ENCODE measurements at places on chromosomes 7 and 10. TPM values are rescaled to one million over a fixed set of nuclear protein-coding genes. Genes with fewer than 3 reads are reported as not detected.

Gene CYP2W1
- total RNA-seq = not detected

GRCh38 chr7:69684369-69685292 is 86.4 kb downstream of the AUTS2 start:
- DNase-seq = no peak

DNA sequence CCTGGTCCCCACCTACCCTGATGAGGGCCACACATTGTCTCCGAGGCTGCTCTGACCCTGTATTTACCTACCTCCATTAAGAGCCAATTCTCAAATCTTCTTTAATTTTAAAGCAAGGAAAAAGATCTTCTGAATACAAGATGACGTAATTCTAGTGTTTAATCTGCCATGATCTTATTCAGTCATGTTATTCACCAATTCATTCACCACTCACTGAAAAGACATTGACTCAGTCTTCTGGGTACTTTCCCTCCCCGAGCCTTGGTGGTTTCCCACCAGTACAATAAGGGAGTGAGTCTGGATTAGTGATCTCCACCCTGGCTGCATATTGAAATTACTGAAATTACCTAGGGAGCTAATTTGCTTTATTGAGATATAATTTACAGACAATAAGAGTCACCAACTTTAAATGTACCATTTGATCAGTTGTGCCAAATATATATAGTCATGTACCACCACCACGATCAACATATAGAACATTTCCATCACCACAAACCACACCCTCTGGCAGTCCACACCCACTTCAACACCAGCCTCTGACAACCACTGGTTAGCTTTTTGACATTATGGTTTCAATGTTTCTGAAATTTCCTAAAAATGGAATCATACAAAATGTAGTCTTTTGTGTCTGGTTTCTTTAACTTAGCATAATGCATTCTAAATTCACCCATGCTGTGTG is 117.5 kb upstream of the UNC5B start:
- DNase-seq = no peak

DNA sequence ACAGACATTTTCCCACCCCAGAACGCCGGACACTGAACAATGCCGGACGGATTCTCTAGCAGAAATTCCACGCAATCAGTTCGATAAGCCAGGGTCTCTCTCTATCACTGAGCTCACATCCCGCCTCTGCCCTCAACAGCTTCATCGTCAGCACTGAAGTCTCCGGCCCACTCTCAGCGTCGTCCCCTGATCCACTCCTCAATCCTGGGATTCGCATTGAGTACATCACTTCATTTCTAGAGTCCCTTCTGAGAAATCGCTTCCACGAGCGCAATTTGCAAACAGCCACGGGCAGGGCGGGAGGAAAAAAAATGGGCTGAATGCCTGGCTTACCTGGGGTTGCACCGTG is 365 bp downstream of the YME1L1 start:
- DNase-seq = no peak

Gene PGAM2
- total RNA-seq = 0.32 TPM

DNA sequence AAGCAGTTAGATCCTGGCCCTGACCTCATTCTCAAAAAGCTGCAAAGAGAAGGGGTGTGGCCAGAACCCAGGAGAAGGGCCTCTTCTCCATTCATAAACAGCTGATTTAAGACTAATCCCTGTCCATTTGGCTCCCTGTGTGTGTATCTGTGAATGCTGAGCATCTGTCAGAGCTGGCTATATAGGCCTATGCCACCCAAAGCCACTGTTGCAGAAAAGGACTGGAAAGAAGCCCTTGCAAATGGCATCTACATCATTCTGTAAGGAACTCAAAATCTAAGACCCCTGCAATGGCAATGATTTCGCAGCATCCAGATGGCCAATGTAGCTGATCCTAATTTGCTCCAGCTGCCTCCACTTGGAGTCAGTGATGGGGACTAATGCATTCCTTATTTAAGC is 384.5 kb downstream of the KCNMA1 start:
- no peak for DNase-seq

Gene SFTPA1
- not detected for total RNA-seq

DNA sequence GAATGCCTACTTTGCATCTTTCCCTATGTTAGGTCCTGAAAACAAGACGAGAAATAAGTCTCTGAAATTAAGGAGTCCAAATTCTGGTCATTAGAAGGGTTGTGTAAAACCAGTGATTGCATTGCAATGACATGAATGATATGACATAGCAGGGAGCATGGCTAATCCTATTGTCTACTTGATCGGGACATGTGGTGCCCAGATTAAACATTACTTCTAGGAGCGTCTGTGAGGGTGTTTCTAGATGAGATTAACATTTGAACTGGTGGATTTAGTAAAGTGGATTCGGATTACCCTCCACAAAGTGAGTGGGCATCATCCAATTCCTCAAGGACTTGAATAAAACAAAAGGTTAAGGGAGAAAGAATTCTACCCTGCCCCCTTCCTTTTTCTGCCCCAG is 434.9 kb upstream of the KLF6 start:
- no peak for DNase-seq

DNA sequence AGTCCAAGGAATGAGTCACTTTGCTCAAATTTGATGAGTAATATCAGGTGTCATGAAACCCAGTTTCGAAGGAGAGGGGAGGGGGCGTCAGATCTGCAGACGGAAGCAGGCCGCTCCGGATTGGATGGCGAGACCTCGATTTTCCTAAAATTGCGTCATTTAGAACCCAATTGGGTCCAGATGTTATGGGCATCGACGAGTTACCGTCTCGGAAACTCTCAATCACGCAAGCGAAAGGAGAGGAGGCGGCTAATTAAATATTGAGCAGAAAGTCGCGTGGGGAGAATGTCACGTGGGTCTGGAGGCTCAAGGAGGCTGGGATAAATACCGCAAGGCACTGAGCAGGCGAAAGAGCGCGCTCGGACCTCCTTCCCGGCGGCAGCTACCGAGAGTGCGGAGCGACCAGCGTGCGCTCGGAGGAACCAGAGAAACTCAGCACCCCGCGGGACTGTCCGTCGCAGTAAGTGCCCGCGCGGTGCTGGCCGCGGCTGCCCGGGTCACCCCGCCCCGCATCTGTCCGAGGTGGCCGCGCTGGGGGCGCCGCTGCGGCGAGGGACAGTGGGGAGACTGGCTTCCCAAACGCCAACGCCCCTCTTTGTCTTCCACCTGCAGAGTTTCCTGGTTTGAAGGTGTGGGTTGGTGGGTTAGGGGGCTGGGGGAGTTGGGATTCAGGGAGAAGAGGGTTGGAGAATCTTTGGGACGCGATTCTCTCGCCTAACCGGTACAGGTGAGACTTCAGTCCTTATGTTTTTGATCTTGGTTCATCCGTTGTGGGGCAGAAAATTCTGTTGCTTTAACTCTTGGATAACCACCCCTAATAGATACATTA is at the start of gene TAC1:
Gene TAC1 (plus strand): TSS at position 351 of the 829 bp plus-strand sequence. CDS start 527 bp downstream, outside the sequence.
- no peak for DNase-seq

Gene AKR1C1
- 1.1 TPM for total RNA-seq

Gene TMEM184A
- not detected for total RNA-seq

GRCh38 chr10:91541481-91541880 is 91.4 kb downstream of the PPP1R3C start:
- DNase-seq = no peak

DNA sequence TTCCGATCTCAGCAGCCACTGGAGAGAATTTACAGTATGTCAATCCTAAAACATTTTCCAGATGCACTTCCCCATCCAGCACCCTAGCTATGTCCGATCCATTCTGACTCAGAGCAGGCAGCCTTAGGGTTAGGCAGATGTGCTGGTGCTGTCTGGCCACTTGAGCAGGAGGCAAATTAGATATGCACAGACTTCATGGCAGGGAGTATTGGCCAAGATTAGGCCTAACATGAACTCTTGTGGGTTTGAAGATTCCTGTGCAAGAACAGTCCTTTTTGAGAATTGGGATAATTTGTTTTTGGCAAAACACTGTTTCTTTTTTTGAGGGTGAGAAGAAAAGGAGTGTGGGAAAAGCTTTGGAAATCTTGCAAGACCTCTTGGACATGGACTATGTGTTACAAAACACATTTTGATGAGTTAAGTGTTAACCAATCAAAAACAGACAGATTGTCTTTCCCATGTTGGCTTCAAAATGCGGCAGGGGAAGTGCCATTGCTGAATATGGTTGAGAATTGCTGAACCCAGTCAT is 218.6 kb upstream of the INHBA start:
- no peak for DNase-seq

Gene NEBL
- not detected for total RNA-seq

All from activated CD4-positive, alpha-beta T cell treated with anti-CD3 and anti-CD28 coated beads, Interleukin-2, amount 10 ng/mL, durations not matched to agents 7 days and 5 days (primary cell).